Mesenchymal stem cell (in vitro differentiated cells and primary cell): ENCODE measurements at places on chromosomes 2 and 18.

DNA sequence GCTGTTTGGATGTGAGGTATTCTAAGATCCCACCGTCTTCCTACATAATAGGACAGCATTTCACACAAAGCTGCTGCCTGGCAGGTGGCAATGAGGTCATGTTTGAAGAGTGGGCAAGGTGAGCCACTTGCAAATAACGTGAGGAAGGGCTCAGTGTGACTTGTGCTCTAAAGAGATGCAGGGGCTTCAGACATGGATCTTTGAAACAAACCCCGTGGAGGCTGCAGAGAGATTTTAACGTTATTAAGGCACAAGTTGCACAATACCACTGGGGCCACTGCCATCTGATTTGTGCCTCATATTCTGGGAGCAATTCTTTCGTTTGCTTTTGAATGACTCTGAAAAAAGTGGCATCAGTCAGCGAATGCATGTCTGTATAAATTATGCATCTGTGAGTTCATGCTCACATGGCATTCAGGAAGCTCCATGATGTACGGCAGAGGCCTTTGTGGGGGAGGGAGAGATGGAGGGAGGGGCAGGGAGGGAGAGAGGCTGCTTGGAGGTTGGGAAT lies 362.0 kb downstream of the SOX11 start:
- no peak for DNase-seq

GRCh38 chr2:160375037-160375436 lies 118.6 kb downstream of the RBMS1 start:
- DNase-seq: peak; percentile 63

DNA sequence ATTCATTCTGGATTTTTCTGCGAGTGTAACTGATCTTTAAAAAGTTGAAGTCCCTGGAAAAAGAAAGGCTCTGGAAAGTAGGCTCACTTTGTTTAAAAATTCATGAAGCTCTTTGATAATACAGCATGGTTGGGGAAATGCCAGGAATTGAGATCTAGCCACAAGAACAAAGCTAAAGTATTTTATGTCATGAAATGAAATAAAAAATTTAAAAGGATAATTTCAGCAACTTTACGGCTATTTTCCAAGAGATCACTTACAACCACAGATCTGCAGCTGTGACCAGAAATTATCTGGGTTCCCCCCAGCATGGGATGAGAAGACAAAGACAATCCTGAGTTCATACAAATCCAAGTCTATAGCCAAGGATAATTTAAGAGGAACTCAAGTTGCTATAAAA lies 25.3 kb upstream of the RFX8 start:
- no peak for DNase-seq

DNA sequence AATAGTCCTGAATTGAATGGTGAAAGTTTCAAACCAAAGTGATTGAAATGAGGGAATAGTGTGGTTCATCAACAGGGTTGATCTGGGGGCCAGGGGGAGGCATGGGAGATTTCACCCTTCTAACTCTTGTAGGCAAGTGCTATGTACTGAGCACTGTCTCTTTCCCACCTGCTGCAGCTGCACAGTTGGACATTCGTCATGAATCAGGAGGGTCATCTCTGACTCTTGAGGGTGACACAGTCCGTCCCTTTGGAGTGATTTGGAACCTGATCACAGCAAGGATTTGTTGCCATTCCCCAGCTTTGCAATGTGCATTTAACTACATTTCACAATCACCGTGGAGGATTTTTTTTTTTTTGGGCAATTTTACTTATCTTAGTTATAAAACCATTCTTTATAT lies 224.6 kb downstream of the PHLPP1 start:
- no peak for DNase-seq

DNA sequence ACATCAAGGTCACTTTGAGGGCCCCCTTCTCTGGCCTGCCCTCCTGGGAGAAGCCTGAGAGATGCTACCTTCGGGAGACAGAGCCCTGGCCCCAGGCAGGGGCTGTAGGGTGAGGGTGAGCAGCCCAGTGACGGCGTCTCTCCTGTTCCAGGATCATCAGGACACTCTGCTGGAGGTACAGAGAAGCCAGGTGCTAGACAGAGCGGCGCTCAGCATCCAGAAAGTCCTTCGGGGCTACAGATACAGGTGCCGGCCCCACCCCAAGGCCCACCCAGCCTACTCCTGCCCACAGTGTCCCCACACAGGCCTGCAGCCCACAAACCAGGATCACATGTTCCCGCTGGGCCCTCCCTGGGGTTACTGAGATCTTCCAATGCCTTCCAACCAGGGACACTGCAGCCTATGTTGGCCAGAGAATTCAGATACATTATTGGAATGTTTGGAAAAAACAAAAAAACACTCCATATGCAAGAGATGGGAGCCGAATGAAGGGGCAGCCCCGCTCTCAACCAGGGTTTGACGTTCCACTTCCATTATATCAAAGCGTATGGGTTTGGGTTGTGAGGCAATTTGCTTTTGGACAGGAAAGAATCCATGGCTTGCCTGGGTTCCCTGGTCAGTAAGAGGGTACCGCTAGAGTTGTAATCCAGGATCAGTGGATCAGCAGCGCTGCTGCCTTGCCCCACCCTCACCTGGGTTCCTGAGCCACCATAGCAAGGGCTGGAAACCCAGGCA lies 49.5 kb upstream of the GPR17 start:
- no peak for DNase-seq

GRCh38 chr2:241050624-241051577 lies 51.2 kb downstream of the MTERF4 start:
- no peak for DNase-seq

DNA sequence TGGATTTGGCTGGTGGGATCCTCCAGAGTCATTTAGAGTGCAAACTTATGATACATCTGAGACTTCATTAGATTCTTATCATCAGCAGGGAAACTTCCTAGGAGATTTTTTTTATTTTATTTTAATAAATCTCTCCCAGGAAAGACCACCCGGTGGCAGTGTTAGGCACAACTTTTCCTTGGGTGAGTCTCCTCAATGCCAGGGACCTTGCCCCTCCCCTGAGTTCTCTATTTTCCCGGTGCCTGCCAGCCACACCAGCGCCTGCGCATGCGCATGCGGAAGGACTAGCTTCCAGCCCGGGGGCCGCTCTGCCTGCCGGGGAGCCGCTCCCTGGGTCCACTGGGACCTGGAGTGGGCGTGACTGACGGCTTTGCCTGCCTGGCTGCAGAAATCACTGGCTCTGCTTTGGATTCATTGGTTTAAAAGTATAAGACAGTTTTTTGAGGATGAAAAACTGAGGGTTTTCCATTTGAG lies 86.6 kb downstream of the TMEM182 start:
- peak; percentile 21 for DNase-seq

- DNase-seq: peak; percentile 97
These were observed 116.0 kb downstream of the COPS8 start for GRCh38 chr2:237201461-237202287.

DNA sequence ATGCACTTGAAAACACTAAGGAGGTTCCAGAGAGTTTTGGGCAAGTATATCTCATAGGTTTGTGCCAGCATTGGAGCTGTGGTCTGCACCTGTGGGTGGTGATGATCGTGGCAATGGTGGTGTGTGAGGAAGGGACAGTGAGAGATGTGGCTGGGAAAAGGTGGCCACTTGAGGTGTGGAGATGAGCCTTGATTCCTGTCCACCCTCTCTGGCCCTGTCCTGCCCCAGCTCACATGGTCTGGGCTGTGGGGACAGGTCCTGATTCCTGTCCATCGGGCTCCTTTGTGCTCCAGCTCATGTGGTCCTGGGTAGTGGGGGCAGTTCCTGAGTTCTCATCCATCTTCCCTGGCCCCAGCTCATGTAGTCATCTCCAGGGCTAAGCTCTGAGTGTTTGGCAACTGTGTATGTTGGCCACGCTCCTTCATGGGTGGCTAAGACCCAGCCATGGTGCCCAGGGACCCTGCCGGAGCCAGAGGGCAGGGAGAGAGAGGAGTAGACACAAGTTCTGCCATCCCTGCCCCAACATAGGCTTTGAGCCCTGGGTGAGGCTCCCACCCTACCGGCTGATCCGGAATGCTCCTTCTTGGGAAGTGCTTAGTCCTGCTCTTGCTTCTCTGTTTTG lies 294.4 kb upstream of the HDAC4 start:
- DNase-seq: no peak

DNA sequence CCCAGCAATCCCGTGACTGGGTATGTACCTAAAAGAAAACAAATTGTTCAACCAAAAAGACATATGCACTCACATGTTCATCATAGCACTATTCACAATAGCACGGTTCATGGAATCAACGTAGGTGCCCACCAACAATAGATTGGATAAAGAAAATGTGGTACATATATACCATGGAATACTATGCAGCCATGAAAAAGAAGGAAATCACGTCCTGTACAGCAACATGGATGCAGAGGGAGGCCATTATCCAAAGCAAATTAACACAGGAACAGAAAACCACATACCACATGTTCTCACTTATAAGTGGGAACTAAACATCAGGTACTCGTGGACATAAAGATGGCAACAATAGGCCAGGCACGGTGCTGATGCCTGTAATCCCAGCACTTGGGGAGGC lies 207.9 kb upstream of the TNP1 start:
- no peak for DNase-seq

DNA sequence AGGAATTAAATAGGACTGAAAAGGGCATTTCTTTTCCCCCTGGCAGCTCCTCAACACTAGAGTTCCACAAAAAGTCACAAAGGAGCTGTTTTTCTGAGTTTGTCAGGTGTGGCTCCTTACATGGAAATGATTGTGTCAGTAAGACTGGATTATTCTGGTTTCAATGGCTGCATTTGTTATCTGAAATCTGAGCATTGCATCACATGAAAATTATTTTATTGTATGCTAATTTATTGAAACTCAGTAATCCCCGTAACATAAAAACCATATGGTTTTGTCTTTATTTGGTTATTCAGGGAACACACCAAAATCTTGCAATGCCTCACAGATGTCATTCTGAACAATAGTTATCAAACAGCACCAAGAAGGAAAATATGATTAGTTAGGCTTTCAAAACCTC lies 439.7 kb upstream of the TNP1 start:
- no peak for DNase-seq

DNA sequence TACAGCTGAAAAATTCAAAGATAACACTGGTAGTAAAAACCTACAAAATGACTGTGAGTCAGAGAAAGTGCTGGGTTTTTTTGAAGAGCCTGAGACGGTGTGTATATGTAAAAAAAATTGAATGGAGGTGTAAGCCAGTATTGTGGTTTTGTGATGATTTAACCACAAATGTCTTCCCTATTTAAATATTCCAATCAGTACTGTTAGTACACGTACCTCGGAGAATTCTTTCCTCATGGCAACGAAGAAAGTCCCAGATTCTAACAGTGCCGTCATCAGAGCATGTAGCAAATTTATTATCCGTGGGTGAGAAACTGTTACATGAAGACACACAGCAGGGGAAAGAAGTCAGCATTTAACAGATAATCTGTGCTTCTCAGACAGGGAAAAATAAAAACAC lies 48.1 kb downstream of the WDR33 start:
- peak; percentile 64 for DNase-seq

GRCh38 chr2:219266232-219266631 lies 12.5 kb upstream of the TUBA4A start:
- no peak for DNase-seq

- DNase-seq: peak; percentile 18
These were observed 3.8 kb downstream of the ACTG2 start for GRCh38 chr2:73896362-73897239.

DNA sequence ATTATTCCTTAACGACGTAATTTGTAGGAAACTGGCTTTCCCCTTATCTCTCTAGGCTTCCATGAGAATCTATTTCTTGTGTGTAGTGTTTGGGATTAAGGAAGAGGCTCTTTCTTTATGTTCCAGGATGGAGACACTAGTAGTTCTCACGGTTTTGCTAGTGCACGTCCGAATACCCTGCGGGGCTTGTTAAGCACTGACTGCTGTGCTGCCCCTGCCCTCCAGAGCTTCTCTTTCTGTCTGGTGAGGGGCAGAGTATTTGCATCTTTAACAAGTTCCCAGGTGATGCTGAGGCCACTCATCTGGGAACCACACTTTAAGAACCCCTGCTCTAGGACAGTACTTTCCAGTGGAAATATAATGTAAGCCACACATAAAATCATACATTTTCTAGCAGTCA lies 76.4 kb downstream of the SPATS2L start:
- no peak for DNase-seq

DNA sequence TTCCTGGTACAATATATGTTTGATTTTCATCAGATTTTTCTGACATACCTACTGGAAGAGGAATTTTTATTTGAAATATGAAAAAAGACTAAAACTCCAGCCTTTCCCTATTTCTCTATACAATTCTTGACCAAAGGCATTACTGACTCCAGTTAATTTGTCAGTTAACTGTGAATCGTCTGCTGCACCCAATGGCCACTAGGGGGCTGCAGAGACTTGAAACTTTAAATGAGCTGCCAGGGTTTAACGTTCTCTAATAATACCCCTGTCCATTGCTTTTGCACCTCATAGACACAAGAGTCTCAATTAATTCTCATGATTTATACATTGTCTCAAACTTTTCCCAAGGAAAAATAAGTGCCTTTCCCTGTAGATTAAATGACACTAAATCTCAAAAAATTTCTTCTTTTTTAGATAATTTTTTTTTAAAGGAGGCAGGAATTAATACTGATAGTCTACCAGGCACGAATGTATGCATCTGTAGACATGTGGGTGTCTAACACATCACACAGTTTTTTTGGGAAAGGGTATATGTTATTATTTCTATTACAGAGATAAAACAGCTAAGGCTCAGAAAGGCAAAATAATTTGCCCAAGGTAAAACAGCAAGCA lies 1.8 kb upstream of the ALK start:
- peak; percentile 51 for DNase-seq

DNA sequence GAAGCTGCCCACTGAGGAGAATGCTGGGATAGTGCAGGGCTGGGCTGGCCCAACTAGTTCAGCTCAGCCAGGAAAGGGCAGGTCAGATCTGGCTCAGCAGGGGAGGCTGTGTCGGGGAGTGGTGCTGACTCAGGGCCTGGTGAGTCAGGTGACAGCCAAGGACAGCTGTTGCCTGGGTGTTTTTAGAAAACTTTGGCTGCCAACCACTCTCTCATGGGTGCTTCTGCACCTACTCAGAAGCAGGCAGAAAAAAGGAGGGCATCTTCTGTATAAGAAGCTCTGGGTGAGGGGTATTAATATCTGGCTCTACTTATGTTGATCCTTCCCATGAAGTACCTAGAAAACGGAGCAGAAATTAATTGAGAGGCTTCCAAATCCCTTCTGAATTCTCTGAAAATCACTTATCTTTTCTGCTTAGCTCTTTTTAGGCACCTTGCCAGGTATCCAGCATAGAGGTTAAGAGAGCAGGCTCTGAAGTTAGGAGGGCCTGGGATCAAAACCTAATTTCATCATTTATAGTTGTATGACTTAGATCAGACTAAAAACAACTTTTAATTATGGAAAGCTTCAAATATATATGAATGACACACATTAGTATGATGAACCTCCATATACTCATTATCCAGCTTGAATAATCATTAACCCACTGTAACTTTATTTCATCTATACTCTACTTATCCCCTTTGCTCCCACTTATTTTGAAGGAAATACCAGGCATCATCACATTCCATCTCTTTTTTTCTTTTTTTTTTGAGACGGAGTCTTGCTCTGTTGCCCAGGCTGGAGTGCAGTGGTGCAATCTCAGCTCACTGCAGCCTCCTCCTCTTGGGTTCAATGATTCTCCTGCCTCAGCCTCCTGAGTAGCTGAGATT lies 15.5 kb upstream of the RAB10 start:
- DNase-seq: peak; percentile 86

GRCh38 chr2:55883357-55883756 lies 40.2 kb downstream of the EFEMP1 start:
- DNase-seq: peak; percentile 33

- peak; percentile 100 for DNase-seq
These were observed 143.8 kb downstream of the PIEZO2 start for GRCh38 chr18:11005528-11005927.

- DNase-seq: no peak
These were observed 47.3 kb upstream of the SNTG2 start for GRCh38 chr2:903223-903900.

GRCh38 chr18:57915865-57916582 lies 112.9 kb upstream of the ATP8B1 start:
- DNase-seq: no peak
